ENCODE measurements at places on chromosomes 3 and 15.

DNA sequence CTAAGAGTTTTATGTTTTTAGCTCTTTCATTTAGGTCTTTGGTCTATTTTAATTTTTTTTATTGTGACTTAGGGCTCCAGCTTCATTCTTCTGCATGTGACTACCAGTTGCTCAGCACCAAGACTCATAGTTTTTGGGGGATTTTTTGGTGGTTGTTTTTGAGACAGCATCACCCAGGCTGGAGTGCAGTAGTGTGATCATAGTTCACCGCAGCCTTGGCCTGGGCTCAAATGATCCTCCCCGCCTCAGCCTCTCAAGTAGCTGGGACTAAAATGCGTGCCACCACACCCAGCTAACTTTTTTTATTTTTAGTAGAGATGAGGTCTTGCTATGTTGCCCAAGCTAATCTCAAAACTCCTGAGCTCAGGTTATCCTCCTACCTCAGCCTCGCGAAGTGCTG is 19.4 kb downstream of the CDV3 start:
- no peak for DNase-seq

DNA sequence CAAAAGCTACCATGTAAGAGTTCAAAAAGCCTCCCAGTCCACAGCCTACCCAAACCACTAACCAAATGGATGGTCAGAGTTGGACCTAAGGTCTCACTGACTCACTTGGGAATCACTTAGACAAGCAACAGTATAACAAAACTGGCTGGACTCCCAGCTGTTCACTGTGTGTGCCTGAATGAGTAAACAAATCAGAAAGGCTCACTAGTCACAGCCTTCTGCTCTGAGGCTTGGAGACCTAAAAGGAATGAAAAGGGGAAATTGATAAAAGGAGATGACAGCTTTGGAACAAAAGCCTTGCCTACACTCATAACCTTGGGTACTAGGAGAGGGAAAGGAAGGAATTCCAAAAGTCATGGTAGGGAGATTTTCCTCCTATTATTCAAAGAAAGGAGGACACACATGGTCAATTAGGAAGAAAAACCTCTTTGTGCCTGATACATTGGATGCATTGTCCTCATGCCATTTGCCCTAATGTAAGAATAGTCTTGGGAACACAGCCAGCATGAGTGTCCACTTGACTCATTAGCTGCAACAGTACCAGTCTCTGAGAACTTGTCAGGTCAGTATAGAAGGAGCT is 92.3 kb downstream of the FRMD5 start:
- DNase-seq = no peak

GRCh38 chr3:188829576-188829975 is 342.2 kb upstream of the TPRG1 start:
- no peak for DNase-seq

GRCh38 chr3:4716706-4717362 is 223.7 kb downstream of the ITPR1 start:
- no peak for DNase-seq

DNA sequence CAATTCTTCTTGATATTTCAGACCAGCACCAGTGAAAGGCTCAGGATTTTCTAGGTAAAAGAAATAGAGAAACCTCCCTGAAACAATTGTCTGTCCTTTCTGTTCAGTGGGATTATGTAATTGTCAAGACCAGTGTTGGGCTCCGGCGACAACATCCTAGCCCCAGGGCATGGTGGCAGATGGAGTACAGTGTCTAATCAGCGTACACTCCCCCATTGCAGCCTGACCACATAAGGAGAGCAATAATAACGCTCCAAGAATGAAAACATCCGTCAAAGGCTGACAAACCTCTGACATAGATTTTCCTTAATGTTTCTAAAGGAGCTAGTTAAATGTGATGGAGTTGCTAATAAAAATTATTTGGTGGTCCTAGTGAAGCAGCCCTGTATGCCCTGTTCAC is 144.6 kb downstream of the EBLN2 start:
- DNase-seq = no peak
